KG1 (cell line): ENCODE measurements at places on chromosomes 1 and 21.

- no peak for DNase-seq
Measured at GRCh38 chr1:18721776-18722175, 91.1 kb downstream of the PAX7 start.

- no peak for DNase-seq
Measured at GRCh38 chr21:17725339-17725738, 93.8 kb downstream of the C21orf91 start.

- no peak for DNase-seq
Measured at GRCh38 chr1:23422241-23422877, 2.2 kb downstream of the TCEA3 start.

DNA sequence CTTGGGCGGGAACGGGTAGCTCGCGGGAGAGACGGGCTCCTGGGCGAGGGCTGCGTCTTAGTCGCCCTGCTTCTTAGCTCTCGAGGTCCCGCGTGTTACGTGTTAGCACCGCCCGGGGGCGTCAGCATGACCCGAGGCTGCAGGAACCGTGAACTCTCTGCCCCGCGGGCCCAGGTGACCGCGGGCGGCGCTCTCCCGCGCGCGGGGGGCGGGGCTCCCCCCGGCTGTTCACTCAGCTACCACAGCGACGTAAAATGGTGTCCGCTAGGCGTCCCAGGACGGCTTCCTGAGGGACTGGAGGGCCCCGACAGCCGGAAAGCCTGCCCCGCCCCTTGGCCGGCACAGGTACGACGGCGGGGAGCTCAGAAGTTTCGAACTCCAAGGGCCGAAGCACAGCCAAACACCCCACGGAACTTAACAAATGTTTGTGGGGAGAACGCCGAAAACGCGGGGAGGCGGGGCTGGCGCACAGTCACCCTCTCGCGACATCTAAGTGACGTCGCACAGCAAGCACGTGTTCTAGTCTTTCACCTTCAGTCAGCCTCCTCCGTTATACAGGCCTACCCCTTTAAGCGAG is 780 bp upstream of the RBM15 start:
- peak; percentile 92 for DNase-seq

DNA sequence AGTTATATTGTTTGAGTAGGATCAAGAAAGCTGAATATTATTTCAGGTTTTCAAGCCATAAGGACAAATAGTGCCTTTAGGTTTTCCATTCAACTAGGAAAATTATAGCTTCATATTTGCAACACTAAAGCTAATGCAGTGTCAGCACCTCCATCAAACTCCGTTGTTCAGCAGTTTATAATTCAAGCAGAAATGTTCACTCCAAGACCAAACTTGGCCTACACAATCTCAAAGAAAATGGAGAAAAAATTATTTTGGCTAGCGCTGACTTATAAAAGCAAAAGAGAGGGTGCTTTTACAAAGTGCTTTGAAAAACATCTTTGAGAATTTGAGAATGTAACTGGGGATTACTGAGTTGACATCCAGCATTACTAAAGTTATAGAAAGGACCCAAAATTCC is 1.4 kb downstream of the SPAG17 start:
- DNase-seq: no peak

DNA sequence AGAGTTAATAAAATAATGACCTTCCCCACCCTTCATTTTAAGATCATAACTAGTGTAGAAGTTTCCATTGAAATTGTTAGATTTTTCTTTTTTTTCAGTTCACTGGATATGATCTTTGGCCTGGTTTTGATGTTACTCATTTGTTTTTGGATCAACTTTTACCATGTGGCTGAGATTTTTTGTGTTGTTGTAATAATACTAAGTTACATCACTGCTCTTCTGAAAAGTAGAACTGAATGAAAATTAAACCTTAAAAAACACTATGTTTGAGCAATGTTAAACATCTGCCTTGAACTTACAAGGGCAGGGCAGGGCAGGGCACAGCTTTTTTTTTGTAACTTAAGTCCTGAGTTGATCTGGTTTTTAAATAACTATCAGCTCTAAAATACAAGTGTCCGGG is 204.8 kb upstream of the ADAMTS5 start:
- DNase-seq: no peak

DNA sequence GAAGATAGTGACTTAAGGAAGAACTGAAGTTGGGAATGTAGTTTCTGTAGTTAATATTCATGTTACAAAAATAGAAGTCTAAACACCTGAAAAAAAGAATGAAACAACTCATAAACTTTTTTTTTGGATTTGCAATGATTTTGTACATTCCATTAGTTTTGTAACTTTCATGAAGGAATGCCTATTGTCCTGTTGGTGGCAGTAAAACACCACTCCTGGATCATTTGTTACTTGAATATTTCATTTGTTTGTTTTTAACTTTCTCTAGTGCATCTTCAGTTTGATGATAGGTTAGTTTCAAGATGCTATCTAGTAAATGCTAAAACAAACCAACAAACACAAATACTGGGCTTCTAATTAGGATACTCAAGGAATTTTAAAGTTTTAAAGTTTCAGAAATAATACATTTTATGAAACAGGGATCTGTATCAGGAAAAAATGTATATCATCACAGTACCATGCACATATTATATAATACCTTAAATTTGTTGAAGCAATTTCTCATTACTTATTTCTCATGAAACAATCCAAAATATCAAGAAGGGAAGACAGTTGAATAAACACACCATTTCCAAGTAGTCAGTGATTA is 229.7 kb upstream of the CACYBP start:
- peak; percentile 5 for DNase-seq

DNA sequence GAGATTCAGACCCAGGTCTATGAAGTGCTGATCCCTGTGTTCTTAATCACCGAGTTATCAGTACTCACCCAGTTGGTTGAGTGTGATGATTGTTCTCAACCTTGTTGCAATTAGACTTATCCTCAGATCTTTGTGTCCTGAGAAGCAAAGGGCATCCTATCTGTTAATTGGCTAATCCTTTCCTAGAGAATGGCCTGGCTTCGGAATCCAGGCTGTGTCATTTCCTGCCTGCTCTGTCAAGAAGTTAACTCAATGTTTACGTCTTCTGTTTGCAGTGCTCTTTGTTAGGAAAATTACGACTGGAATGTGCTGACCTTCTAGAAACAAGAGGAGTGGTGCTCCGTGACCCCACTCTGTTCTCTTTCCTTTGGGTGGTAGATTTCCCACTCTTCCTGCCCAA is 14.7 kb downstream of the GAS5 start:
- no peak for DNase-seq

GRCh38 chr1:12594966-12595756 is 22.8 kb downstream of the DHRS3 start:
- DNase-seq: no peak

GRCh38 chr1:25695090-25695770 is 78.6 kb downstream of the MAN1C1 start:
- DNase-seq: no peak

DNA sequence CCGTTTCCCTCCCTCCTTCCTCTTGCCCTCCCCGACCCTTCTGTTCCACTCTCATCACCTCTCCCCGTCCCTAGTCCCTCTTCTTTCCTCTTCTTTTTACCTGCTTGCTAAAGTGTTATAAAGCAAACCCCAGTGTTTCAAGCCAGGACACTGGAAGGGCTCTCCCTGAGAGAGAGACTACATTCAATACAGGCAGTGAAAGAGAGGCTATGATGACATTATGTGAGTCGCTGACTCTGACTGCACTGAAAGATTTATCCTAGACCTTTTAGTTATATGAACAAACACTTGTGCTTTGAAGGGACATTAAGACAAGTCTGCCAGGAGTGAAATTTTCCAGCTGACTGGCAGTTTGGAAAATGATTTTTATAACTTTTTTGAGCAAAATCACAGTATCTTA is 155.7 kb downstream of the S1PR1 start:
- no peak for DNase-seq

DNA sequence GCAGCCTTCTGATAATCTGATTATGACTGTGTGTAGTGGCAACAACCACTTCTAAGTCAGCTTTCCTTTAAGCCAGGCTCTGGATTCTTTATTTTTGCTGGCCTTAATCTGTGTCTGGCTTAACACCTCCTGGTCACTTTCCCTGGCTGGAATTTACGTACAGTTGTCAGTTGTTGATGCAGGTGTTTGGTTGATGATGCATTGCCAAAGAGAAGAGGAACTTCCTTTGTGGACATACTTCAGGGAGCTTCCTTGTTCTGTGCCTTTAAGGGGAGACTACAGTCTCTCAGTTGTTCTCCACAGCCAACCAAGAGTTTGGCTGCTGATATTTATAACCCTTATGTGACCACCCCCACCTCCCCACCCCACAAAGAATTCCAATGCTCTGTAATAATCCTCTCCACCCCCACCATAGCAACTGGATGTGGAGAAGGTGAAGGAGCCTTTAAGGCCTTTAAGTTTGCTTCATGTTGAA is 96.0 kb upstream of the BMP8A start:
- no peak for DNase-seq

DNA sequence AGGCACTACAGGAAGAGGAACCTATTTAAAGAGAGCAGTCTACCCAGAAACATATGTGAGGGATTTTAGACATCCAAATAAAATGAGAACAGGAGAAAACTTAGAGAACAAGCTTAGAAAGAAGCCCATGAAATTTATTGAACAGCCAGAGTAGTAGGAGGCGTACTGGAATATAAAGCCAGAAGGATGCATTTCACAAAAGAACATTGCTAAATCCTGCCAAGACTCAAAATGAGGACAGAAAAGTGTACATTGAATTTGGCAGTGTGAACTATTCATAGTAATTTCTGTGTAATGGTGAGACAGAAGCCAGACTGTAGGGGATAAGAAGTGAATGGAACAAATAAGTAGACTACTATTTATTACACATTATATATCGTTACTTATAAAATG is 22.5 kb downstream of the CEPT1 start:
- DNase-seq: no peak

DNA sequence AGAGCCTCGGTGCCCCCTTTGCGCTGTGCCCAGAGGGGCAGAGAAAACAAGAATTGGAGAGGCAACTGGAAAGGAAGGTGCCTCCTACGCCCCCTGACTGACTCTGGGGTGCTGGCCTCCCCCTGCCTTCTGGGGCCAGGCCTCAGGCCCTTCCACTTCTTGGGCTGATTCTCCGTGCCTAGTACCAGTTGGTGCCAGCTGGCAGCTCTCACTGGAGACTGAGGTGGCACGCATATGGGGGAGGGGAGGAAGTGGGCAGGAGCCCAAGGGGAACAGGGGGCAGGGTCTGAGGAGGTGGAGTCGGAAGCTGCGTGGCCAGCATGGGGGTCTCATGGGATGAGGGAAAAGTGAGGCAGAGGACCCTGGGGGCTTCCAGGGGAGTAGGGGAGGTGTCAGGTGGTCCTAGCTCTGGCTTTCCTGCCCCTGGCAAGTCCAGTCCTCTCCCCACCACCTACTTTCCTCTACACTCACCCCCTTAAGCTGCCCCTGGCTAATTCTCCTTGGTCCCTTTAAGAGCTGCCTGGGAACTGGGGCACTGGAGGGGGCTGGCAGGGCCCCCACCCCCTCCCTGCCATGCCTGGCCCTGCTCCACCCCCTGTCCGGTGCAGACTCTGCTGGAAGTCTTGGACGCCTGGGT is 6.5 kb upstream of the SEMA4A start:
- no peak for DNase-seq

GRCh38 chr1:205565799-205566198 is 61.3 kb downstream of the CDK18 start:
- no peak for DNase-seq

- DNase-seq: no peak
Measured at GRCh38 chr1:3516911-3517675, 62.6 kb downstream of the ARHGEF16 start.

DNA sequence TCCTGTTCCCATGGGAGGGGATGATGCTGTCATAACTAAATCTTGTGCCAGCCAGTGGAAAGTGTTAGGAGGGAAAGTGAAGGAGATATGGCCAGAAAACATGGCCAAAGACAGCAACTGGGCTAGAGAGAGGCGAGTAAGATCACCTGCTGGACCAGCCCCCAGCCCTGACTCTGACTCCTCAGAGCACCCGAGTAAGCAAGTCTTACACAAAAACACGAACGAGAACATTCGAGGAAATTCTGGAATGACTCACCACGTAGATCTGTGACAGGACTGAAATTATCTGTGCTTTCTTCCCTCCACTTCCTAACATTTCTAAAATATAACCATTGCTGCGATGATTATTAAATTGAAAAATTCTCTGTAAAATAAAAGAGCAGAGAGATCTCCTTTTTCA is 9.2 kb downstream of the ZNF496 start:
- DNase-seq: no peak

DNA sequence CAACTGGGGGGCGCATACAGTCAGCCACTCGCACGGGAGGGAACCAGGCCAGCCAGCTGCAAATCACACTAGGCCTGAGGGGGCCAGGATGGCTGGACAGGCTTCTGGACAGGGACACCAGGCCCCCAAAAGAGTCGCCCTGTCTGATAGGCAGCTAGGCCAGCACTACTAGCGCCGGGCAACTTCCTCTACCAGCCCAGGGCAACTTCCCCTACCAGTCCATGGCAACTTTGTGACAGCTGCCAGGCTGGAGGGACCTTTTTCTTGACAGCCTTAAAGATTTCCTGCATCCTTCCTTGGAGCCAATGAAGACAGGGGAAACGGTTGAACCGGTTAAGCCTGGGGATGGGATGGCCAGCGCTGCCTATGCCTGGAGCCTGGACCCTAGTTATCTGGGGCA is 5.1 kb downstream of the IFFO2 start:
- DNase-seq: peak; percentile 11

DNA sequence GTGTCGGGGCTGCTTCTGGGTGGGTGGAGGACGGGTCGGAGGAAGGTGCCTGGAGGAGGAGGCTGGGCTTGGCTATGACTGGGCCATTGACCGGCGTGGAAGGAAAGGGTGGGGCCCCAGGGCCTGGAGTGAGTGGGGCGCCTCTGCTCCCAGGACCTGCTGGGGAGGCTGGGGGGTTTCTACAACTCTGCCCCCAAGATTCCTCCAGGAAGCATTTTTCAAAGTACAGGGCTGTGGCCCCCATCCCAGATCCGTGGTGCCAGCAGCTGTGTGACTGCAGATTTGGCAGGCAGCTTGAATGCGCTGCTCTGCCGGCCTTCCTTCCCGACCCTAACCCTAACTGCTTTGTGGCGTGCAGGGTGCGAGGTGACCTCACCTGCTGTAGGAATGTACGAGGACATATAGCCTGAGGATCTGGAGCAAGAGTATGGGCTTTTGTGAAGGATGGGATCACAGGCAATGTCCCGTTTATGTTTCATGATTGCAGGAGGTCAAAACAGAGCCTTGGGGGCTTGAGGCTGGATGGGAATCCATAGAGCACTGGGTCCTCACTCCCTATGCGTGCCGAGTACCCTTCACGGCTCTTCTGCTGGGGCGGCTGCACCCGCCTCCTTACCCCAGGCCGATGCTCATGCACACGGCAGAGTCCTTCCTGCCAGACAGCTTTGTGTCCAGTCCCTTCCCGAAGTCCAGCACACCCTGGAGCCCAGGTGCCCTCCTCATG is 24.7 kb downstream of the TRPM2 start:
- DNase-seq: no peak

- DNase-seq: no peak
Measured at GRCh38 chr1:32062867-32063230, 9.9 kb upstream of the TMEM39B start.

DNA sequence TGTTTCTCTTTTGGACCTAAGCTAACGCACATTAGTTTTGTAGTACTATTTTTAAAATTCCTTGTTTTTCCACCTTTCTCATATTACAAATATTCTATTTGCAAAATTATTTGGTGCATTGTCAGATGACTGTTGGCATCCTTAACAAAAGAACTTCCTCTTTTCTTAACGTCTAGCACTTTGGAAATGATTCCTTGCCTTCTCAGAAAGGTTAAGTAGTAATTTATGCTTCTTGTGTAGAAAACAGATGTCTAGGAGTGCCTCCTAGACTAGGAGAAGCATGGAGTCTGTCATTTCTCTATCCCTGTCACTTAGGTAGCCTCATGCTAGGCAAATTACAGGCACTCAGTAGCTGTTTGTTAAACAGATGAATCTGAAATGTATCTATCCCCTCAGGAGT is 64.4 kb downstream of the HSPA13 start:
- DNase-seq: no peak
